ENCODE measurements at places on chromosomes 3 and 15.

DNA sequence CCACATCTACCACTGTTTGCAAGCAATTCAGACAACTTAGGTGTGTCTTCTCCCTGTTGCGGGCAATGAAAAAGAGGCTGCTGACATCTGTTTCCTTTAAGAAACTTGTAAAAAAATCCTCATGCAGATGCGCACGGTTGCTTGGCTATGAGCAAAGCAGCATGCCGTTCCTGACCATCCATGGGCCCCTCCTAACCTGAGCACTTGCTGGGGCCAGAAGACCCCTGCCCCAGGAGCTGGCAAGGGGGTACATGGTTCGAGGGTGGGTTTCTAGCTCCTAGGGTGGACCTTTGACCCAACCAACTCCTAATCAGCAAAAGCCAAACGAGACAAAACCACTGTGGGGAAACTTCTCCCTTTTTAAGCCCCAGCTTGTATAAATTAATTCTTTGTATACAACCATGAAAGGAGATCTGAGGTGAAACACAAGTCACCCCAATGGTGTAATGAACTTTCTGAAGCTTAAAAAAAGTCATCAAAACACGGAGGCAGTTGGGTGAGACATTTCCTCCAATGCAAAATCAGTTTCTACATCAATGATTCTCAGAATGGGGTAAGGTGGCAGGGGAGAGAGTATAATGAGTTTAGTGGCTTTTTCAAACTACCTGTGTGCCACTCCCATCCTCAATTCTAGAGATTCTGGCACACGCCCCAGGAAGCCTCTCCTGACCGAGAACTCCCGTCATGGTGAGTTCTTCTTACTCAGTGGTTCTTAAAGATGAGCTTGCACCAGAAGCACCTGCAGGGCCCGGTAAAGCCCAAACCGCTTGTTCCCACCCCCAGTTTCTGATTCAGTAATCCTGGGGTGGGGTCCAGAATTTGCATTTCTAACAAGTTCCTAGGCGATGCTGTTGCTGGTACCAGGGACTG is 44.1 kb downstream of the CPN2 start:
- DNase-seq: no peak

GRCh38 chr15:78438619-78439285 is 736 bp downstream of the IREB2 start:
- DNase-seq: peak; percentile 28

- no peak for DNase-seq
These were observed 57.2 kb downstream of the XXYLT1 start for GRCh38 chr3:195213639-195214315.

GRCh38 chr3:160005004-160005403 is 16.4 kb downstream of the IL12A start:
- no peak for DNase-seq

GRCh38 chr3:124883766-124884473 is 3.2 kb downstream of the ITGB5 start:
- DNase-seq: peak; percentile 28

GRCh38 chr3:187695449-187695848 is 6.9 kb downstream of the RTP2 start:
- DNase-seq: no peak
